ENCODE measurements at places on chromosomes 1 and 21.

DNA sequence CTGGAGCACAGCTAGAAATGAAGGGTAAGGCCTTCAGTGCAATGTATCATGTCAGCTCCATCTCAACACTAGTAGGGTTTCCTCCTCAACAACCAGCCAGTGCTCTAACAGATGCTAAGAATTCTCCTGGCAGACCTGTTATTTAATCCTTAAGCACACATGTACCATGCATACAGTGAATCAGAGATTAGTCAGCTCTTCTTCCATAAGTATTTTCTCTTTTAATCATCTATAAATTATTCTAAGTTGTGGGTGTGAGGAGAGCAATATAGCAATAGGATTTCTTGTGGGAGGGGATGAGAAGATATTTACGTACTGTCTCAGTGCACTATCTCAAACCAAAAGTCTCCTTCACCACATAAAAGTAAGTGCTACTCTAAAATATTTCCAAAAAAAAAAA lies 95.3 kb downstream of the COP1 start:
- no peak for DNase-seq

DNA sequence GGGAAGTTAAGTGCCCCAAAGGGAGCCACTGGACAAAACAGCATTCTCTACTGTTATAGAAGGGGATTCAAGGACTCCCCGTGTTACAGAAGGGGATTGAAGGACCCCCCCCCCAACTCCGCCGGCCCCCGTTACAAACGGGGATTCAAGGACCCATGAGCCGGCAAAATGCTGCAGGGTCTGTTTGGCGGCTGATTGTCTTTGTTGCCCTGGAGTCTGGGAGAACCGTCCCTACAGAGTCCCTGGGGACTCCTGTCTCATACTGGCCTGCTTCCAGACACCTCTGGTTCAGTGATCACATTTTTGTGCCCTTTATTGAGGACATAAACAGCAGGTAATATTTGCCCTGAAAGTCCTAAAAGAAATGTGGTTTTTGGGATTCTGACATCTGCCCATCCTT lies 96.4 kb downstream of the SYF2 start:
- DNase-seq, result no peak

DNA sequence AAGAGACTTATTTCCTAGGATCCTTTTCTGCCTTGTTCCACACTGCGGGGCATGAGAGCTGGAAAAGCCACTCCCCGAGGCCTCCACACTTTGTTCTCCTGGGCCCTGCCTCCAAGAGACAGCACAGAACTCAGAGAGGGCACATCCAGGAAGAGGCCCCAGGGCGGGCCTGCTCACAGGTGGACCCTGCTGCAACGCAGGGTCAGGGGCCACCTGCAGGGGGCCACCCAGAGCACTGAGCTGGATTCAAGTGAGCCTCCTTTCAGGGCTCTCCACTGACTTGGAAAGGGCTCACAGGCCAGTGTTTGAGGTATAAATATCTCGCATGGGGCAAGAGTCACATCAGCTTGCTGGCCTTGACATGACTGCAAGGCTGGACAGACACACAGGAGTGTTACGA lies 4.8 kb downstream of the RGS16 start:
- no peak for DNase-seq

GRCh38 chr21:32173121-32173724 lies 105.6 kb downstream of the MIS18A start:
- no peak for DNase-seq

DNA sequence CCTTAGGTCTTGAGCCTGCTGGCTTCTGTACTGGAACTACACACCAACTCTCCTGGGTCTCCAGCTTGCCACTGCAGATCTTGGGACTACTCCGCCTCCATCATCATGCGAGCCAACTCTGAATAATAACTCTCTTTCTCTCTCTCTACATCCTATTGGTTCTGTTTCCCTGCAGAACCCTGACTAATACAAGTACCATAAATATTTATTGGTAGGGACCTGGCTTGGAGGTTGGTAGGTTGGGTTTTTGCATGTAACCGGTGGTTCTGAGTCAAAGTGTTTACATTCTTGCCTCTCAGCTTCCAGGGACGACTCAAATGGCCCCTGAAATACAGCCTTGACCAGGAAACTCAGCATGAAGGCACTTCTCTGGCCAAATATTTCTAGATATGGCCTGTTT lies 110.4 kb downstream of the KCND3 start:
- no peak for DNase-seq

DNA sequence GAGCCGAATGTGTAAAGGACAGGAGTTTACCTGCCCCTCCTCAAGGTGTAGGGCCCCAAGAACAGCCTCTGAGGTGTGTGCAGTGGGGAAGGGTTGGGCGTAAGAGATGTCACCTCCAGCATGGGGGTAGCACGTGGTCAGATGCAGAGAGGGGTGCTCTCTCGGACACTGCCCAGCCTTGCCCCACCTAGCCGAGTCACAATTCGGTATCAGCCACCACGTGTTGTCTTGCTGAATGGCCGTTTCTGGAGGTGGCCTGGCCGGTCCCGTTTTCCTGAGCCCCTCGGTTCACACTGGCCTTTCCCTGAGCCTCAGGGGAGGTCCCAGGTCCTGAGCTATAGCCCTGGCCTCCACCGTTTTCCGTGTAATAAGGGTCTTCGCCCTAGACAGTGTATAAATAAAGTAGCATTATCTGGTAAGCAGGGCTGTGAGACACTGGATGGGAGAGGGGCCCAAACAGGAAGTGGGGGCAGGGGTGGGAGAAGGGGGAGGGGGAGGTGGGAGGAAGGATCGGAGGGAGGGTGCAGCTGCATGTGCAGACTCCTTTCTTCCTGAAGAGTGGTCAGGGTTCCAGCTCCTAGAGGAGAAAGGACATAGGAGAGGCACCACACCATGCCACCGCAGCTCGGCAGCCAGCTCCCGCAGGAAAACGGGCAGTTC lies 23.3 kb downstream of the CD34 start:
- no peak for DNase-seq

DNA sequence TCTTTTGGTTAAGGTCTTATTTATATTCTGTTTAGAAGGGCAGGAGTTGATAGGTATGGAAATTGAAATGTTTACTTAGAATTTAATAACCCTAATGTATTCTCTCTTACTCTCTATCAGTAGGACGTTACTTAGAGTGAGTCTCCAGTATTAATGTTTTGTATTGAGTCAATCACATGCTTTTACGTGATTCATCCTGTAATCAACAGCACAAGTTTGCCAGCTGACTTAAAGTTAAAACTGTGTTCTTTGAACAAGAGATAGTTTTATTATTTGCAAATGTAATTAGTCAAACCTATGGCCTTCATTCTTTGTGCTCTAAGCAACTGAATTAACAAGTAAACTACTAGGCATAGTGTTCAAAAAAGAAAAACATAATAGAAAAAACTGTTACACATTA lies 57.3 kb downstream of the PKN2 start:
- DNase-seq, result peak; percentile 9

DNA sequence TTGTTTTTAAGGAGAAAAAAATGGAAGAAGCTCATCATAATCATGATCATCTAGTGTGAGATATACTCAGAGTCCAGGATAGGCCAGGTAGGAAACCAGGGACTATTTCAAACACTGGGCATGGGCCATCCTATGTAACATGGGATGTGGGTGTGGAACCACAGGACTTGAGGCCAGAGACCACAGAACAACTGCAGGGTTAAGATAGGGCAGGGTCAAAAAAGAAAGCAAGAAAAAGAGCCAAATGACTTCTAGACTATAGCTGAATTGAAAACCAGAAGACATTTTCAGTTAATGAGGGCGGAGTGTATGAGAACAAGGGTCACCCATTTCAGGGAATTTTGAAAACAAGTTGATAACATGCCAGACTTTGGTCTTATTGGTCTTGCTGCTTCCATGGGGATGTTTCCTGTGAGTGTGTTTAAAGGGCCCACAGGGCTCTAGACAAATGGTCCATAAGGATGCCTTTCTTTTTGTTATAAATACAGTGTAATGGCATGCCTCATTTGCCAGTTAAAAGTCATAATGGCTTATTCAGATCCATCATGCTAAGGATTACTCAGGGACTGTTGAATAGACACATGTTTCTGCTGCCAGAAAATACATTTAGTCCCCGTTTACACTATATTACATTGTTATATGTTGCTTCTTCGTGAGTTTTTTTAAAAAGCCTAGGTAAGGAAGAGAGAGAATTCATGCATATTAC lies 182.0 kb upstream of the C21orf91 start:
- no peak for DNase-seq

GRCh38 chr1:221035662-221036153 lies 156.5 kb downstream of the HLX start:
- no peak for DNase-seq

DNA sequence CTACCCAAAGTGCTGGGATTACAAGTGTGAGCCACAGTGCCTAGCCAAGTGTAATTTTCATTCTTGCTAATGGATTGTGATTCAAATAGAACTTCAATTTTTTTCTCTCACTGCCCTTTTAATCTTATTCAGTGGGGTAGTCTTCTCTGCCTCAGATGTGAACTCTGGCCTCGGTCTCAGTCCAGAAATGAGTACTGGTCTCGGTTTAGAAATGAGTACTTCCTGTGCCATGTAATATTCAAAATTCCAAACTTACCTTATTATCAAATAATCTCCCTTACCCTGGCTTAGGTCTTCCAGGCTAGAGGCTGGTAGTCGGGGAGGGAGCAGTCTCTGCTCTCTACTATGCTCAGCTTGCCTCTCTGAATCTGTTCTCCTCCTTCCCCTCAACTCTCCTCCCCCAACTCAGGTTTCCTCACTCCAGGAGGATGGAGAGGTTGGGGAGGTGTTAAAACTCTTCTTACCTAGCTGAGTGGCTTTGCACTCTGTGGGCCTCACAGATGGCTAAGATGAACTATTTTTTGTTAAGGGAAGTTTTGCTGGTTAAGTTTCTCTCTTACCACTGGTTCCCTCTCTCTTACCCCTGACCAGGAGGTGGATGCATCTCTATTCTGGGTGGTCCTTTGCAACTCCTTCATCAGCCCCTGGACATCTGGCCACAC lies 4.8 kb upstream of the SLAMF9 start:
- DNase-seq, result no peak

- no peak for DNase-seq
Measured at GRCh38 chr1:100757946-100758345, 38.4 kb downstream of the VCAM1 start.

- DNase-seq, result no peak
Measured at GRCh38 chr21:16250273-16250672, 520.5 kb downstream of the USP25 start.

GRCh38 chr21:46518983-46519583 lies 60.4 kb downstream of the DIP2A start:
- peak; percentile 14 for DNase-seq

- DNase-seq, result no peak
Measured at GRCh38 chr1:81678779-81679178, 122.0 kb upstream of the ADGRL2 start.

DNA sequence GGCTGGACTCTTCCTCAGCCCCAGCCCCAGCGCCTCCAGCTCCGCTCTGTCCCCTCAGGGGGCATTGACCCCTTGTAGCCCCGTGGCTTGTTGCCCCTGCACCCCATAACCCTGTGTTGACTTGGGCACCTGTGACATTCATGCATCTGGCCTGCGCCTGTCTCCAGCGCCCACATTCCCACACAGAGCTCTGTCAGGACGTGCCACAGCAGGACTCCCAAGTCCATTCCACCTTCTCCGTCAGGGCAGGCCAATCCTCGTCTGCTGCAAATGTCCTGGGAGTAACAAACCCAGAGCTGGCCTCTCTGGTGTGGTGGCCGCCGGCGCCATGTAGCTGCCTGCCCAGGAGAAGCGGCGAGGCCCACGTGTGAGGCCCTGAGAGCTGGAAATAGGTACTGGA lies 60.6 kb downstream of the AGPAT3 start:
- no peak for DNase-seq

GRCh38 chr1:1117469-1117831 lies 1.6 kb upstream of the C1orf159 start:
- DNase-seq, result no peak

GRCh38 chr21:34075760-34076660 lies 2.6 kb downstream of the MRPS6 start:
- DNase-seq, result no peak

DNA sequence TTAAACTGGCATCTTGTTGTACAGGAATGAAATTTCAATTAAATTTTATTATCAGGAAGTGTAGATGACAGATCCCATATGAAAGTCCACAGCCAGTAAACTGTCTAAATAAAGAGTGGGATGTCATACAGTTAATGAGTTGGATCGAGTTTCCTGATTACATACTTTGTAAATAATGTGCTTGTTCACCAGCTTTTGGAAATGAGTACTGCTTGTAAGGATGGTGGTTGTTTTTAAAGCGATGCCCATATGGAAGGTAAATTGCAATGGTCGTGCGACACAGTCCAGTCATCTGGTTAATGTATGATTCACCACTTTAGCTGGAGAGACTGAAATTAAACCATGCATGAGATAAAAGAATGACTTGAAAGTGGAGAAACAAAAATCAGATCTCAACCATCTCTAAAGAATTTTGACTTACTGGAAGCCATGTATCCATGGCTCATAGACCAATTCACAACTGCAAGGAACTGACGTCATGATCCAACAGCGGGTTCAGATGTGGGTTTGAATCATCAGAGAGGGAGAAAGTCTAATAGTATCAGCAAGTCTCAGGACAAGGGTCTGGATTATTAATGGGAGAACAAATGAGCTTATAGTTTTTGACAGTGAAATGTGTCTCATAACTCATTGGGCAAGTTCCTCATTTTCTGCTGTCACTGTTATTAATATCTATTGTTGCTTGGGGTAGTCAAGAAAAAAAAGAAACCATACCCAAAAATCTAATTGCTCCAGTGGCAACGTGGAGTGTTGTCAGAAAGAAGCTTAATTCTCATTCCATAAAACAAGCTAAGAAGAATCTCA lies 49.0 kb downstream of the MAP10 start:
- DNase-seq, result peak; percentile 18

DNA sequence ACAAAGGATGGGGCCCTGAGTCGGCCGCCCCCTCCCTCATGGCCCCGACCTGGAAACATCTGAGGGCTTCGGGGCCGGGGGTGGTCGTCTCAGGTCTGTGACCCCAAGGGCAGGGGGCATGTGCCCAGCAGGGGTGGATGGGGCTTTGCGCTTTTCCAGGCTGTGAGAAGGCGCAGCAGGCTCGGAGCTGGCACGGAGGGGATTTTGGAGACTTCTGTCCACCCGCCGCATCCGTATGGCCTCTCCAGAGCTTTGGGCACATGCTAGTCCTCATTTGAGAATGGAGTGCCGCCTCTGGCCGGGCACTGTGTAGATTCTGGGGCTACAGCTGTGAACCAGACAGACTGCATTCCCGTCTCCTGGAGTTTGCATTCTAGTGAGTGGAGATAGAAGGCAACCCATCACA lies 66.1 kb upstream of the WNT4 start:
- no peak for DNase-seq

DNA sequence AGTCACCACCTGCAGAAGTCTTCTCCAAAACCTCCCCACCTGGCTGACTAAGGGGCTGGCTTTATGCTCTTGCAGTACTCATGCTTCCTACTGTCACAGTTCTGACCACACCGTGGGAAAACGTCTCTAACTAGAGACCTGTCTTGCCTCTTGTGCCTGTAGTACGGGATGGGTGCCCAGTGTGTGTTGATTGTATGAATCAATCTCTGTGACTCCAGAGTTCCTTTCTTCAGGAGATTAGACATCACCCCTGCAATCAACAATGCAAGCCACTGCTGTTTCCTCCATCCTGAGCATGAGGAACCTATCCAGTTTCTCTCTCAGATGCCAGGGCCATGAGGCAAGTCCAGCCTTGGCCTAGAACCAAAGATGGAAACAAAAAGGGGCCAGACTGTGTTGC lies 64.1 kb downstream of the LRRN2 start:
- no peak for DNase-seq

- peak; percentile 30 for DNase-seq
Measured at GRCh38 chr1:243850452-243851256, 611 bp upstream of the AKT3 start.
